Naive thymus-derived CD8-positive, alpha-beta T cell (primary cell): ENCODE measurements at places on chromosomes 4 and X. TPM values are rescaled to one million over a fixed set of nuclear protein-coding genes. Genes with fewer than 3 reads are reported as not detected.

GRCh38 chrX:14028473-14028872, 1.2 kb downstream of the GEMIN8 start:
- H3K36me3 ChIP-seq = peaks cover 6% of the 10 kb centered on the region
- peaks cover 21% of the 10 kb centered on the region for H3K4me1 ChIP-seq
- H3K4me3 ChIP-seq = peak overlapping the region; percentile 19
- no peak for DNase-seq

DNA sequence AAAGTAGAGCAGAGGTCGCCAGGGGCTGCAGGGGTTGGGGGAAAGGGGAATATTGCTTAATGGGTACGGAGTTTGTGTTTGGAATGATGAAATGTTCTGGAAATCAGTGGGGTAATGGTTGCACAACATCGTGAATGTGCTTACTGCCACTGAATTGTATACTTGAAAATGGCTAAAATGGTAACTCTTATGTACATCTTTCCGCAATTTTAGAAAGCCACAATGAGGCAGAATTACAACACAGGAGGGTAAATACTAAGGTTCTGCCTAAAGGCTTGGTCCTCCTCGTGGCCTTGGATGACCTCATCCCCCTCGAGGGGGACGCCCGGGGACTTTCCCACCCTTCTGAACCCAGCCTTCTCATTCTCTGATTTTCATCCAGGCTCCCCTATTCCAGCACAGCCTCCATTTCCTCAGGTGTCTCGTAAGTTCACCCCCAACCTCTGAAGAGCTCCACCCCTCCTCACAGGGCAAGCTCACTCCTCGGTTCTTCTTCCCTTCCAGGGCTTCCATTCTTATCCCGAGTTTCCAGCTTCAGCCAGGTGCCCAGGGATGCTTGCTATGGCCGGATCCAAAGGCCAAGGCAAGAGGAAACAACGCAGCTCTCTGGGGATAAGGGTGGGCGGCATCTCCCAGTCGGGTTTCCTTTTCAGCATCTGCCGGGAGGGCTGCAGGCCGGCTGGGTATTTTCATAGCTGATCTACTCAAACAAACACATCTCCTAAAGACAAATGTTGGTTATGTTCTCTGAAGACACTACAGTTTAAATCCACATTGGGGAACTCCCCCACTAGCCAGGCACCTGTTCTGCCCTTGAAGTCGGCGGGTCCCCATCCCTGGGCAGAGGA, 71.3 kb upstream of the ACSL1 start:
- no peak overlapping the region for H3K27ac ChIP-seq
- peaks cover 20% of the 10 kb centered on the region for H3K27me3 ChIP-seq
- no peaks in the 10 kb centered on the region for H3K4me1 ChIP-seq
- DNase-seq = no peak
- H3K36me3 ChIP-seq = no peaks in the 10 kb centered on the region

GRCh38 chrX:47746446-47746845, 87.5 kb upstream of the UXT start:
- no peak for DNase-seq
- no peak overlapping the region for H3K27ac ChIP-seq
- H3K27me3 ChIP-seq = peaks cover 3% of the 10 kb centered on the region
- H3K4me3 ChIP-seq = no peak overlapping the region
- H3K4me1 ChIP-seq = no peaks in the 10 kb centered on the region
- H3K36me3 ChIP-seq = no peaks in the 10 kb centered on the region

DNA sequence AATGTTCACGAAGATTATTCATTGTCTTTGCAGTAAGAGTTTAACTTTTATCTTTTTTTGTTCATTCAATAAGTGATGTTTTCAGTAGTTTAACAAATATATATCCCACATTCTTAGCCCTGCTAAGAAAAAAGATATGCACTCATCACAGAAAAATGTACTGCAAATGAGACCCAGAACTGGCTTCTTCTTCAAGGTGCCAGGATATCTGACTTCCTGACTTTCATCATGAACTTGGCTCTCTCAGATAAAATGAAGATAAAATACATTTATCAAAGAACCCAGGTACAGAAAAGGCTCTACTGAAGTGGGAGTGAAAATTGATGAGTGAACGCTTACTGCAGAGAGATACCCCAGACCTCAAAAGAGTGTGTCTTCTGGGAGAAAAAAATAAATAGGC, 177.8 kb upstream of the DKK2 start:
- H3K36me3 ChIP-seq = no peaks in the 10 kb centered on the region
- no peaks in the 10 kb centered on the region for H3K27me3 ChIP-seq
- no peaks in the 10 kb centered on the region for H3K4me1 ChIP-seq
- no peak overlapping the region for H3K27ac ChIP-seq
- H3K4me3 ChIP-seq = no peak overlapping the region

- H3K27ac ChIP-seq = no peak overlapping the region
- H3K36me3 ChIP-seq = peaks cover 1% of the 10 kb centered on the region
- no peak for DNase-seq
Measured at GRCh38 chr4:146317783-146318182, 103.4 kb downstream of the REELD1 start.

- no peaks in the 10 kb centered on the region for H3K27me3 ChIP-seq
- no peaks in the 10 kb centered on the region for H3K36me3 ChIP-seq
- DNase-seq = no peak
- no peak overlapping the region for H3K4me3 ChIP-seq
Measured at GRCh38 chr4:93384887-93385286, 443.7 kb upstream of the ATOH1 start.

GRCh38 chrX:123081776-123082175, 102.3 kb upstream of the GRIA3 start:
- no peak overlapping the region for H3K4me3 ChIP-seq
- H3K4me1 ChIP-seq = no peaks in the 10 kb centered on the region
- H3K36me3 ChIP-seq = no peaks in the 10 kb centered on the region
- DNase-seq = no peak
- H3K27ac ChIP-seq = no peak overlapping the region

Gene ODAPH
- total RNA-seq = not detected

DNA sequence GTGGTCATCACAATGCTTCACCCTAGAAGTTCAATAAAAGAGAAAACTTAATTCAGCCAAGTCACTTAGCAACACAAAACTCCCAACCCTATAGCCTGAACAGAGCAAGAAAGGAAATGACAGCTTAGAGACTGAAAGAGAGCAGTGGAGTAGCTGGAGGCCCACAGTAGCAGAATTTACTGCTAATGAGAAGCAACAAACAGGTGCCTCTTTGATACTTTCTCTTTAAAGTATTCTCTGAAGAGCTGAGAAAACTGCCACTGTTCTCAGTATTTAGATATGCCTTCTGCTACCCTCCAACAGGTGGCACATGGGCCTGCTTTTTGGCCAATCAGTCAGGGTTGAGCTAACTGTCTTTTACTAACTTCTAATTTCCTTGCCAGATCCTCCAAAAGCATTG, 240.0 kb downstream of the GPC3 start:
- peak; percentile 59 for DNase-seq
- H3K27ac ChIP-seq = peak overlapping the region; percentile 70
- peak overlapping the region; percentile 22 for H3K4me3 ChIP-seq
- no peaks in the 10 kb centered on the region for H3K36me3 ChIP-seq

Gene GPRASP3
- 2.4 TPM for total RNA-seq

Gene EDA2R
- 0.44 TPM for total RNA-seq

DNA sequence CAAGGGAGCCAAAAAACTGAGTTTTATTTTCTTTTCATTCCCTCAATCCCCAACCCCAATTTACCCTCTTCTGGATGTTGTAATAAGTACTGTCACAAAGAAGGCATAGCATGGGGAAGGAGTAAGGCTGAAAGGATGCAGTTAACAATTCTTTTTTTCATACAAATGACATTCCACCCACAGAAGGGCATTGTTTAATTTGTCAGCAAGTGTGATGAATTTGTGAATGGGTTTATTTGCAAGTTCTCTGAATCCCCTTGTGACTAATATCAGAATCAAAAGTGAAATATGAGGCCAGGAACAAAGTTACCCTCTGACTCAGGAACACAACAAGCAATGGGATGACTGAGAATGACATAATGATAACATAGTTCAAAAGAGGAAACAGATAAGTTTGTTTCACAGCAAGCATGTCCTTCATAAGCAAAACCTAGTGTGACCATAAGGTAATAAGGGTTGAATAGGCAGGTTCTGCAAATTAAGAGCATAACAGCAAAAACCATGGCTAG, 2.1 kb downstream of the GEMIN8 start:
- H3K27ac ChIP-seq = peak overlapping the region; percentile 55
- H3K27me3 ChIP-seq = no peaks in the 10 kb centered on the region
- peaks cover 6% of the 10 kb centered on the region for H3K36me3 ChIP-seq
- peaks cover 21% of the 10 kb centered on the region for H3K4me1 ChIP-seq
- no peak overlapping the region for H3K4me3 ChIP-seq

Gene MCUB
- total RNA-seq = 147 TPM

DNA sequence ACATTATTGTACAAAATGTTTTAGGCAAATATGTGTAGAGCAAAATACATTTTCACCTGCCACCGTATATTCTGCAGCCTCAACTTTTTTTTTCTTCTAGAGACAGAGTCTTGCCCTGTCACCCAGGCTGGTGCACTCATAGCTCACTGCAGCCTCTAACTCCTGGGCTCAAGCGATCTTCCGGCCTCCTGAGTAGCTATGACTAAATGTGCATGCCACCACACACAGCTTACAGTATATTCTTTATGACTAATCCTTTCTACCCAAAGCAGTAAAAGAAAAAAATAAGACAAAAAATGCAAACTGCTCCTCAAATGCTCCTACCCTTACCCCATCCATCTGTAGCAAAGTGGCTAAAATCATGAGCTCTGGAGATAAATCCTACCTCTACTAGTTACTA, 426.3 kb downstream of the KCNIP4 start:
- H3K27ac ChIP-seq = no peak overlapping the region
- DNase-seq = no peak
- H3K27me3 ChIP-seq = no peaks in the 10 kb centered on the region
- no peaks in the 10 kb centered on the region for H3K36me3 ChIP-seq
- no peak overlapping the region for H3K4me3 ChIP-seq
- H3K4me1 ChIP-seq = no peaks in the 10 kb centered on the region

Gene TAF9B
- 16.5 TPM for total RNA-seq

DNA sequence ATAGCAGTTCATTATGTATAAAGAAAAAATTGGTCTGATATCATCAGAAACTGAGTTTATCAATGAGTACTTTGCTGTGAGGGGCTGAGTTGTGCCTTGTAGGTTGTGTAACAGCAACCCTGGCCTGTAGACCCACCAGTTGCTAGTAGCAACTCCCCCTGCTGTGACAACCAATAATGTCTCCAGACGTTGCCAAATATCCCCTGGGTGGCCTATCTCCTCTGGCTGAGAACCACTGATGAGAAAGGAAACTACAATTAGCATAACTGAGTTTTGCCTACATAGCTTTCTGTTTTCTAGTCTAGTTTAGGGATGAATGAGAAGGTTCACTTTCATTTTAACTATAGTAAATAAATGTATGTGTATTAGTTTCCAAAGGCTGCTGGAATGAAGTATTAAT, 234.1 kb downstream of the CPE start:
- H3K36me3 ChIP-seq = no peaks in the 10 kb centered on the region
- H3K27ac ChIP-seq = no peak overlapping the region
- H3K4me3 ChIP-seq = no peak overlapping the region
- no peak for DNase-seq
